Kidney (tissue), 22 donors: ENCODE measurements at places on chromosomes 12 and 14.
A peak's percentile ranks its signal among the peaks of the same experiment; 100 is the strongest.

- DNase-seq = no peak
Measured at GRCh38 chr14:36504771-36505175, 15.3 kb downstream of the NKX2-1 start.

DNA sequence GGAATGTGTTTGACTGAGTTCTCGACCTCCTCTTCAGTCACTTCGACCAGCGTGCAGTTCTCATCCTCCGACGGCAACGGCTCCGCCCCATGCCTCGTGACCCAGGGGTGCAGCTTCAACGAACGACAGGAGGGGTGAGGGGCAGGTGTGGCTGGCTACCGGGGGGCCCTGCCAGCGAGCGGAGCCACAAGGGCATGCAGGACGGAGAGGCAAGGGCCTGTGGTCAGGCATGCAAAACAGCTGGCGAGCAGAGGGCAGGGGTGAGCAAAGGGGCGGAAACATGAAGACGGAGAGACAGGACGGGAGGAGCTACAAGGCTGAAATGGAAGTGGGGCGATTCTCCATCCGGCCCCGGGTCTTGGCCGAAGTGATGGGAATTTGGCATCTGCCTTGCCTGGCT, 38.7 kb downstream of the P2RX4 start:
- DNase-seq = peak; percentile 73

DNA sequence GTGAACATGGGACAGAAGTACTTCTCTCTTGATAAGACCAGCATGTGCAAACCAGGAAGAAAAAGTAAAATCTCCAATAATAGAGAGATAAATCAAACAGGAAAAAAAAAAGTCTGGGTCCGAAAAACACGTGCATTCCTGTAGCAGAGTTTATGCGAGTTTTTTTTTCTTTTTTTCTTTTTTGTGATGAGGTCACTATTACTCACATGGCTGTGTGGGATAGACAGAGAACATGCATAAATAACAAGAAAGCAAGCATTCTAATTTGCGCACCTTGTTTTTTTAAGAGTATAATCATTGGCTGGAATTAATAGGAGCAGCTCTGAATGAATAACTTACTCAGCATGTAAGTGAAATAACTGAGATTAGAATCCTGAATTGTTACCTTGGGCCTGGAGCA, 91.9 kb upstream of the CPM start:
- DNase-seq = no peak

DNA sequence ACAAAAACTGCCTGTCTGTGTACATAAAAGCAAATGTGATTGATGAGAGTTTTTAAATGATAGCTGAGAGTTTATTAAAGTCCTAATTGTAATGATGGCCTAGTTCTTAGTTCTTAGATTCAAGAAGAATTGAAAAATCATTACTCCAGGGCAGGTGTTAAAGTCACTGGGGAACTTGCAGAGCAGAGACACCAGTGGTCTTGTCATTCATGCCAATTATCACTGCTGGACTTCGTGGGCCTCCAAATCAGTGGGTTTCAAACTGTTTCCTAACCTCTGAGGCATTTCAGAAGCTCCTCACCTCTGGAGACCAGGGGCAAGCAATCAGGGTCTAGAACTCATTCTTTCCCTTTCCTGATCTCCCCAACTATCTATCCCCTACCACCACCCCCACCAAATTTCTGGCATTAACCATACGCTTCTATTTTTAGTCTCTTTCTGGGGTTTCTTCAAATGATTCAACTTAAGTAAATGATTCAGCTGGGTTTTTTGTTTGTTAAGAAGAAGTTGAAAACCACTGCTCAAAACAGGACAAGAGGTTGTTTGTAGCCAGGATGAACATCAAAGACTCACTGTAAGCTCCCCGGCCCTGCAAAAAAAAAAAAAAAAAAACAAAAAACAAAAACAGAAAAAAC, 80.1 kb downstream of the CEP83 start:
- no peak for DNase-seq

DNA sequence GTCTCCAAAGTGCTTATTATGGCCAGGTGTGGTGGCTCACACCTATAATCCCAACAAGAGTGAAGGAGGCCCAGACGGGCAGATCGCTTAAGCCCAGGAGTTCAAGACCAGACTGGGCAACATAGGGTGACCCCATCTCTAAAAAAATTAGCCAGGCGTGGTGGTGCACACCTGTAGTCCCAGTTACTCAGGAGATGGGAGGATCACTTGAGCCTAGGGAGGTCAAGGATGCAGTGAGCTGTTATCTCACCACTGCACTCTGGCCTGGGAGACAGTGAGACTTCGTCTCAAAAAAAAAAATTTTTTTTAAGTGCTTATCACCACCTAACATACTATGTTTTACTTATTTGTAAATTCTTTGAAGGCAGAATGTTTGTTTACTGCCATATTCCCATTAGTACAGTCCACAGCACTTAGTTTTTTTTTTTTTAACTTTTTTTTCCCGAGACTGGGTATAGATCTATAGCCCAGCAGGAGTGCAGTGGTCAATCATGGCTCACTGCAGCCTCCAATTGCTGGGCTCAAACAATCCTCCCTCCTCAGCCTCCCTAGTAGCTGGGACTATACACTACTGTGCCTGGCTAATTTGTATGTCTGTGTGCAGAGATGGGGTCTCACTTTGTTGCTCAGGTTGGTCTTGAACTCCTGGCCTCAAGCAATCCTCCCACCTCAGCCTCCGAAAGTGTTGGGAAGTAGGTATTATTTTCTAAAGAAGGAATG, 4.7 kb upstream of the KANSL2 start:
- DNase-seq = no peak

DNA sequence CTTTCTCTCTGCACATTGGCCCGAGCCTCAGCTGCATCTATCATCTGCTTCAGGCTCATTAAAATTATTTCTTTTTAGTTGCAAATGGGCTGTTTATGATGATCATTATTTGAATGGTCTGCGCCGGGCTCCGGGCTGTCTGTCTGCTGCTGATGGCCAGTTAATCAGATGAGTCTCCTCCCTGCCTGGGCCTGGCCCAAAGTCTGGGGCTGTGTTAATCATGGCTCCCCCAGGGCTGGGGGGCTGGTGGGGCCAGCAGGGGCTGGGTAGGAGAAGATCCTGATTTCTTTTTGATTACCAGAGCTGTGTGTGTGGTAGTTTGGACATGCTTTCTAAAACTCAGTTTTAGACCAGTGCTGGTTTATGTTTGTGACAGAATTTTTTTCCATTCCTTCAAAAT, 159.1 kb downstream of the PHETA1 start:
- DNase-seq = no peak

DNA sequence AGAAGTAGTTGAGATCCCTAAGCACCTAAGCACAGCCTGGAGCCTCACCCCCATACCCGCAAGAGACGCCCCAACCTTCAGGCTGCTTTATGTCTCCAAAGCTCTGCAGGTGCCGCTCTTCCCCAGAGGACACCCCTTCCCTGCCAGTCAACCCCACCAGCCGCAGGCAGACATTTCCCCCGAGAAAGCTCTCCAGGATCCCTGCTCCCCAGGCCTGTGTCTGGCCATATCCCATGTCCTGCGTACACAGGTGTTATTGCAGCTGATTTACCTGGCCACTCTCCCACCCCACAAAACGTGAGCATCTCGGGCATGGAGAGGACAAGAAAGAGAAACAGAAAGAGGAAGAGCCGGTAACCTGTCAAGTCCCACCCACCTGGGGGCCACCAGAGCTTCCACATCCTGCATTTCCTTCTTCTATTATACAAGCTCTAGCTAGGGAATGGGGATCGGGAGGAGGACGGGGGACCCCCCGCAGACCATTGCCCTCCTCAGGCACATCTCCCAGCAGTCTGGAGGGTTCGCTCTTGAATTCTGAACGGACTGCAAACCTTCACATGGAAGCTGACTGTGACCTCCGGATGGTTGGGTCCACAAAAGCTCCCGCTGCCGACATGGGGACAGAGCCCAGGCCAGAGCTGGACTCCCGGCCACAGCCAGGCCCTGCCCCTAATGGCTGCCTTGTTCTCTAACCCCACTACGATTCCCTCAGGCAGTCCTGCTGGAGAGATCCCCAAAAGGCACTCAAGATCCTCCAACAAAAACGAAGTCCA, 17.6 kb downstream of the CCDC88C start:
- no peak for DNase-seq

GRCh38 chr12:31323391-31324115, 2.4 kb downstream of the SINHCAF start:
- peak; percentile 69 for DNase-seq

- peak; percentile 47 for DNase-seq
Measured at GRCh38 chr12:47987411-47988072, 16.7 kb downstream of the COL2A1 start.

GRCh38 chr12:63814146-63814772, 30.2 kb upstream of the SRGAP1 start:
- DNase-seq = no peak

GRCh38 chr12:22082190-22082701, 36.2 kb downstream of the CMAS start:
- DNase-seq = peak; percentile 68

- no peak for DNase-seq
Measured at GRCh38 chr14:42804141-42804540, 1197.5 kb downstream of the LRFN5 start.

DNA sequence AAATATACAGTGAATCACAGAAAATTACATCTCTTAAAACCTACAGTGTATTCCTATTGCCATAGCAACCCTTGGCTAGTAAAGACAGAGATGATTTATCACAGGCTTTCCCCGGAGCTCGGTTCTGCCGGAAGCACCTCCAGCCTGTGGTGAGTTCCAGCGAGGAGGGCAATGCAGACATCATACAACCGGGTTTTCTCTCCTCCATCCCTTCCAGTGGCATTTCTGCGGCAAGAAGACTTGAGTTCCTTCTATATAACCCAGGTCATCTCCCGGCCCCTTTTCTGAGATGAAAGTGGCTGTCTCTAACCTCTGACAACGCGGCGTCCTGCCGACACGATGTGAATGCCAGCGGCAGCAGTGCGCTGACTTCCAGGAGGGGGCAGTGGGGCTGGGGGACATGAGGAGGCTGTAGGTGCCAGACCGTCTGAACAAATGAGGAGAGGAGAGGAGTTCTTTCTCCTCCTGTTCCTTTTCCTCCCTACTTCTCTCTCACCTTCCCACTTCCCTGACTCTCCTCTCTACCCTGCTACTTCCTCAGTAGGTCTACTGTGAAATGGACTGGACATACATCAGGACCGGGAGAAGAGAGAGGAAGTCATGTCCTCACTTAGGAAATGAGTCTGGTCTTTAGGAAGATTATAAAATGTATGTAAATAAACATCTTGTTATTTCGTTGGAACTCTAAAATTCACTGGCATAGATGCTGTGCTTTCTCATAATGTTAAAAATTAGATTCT, 68.6 kb upstream of the MAX start:
- DNase-seq = peak; percentile 75

DNA sequence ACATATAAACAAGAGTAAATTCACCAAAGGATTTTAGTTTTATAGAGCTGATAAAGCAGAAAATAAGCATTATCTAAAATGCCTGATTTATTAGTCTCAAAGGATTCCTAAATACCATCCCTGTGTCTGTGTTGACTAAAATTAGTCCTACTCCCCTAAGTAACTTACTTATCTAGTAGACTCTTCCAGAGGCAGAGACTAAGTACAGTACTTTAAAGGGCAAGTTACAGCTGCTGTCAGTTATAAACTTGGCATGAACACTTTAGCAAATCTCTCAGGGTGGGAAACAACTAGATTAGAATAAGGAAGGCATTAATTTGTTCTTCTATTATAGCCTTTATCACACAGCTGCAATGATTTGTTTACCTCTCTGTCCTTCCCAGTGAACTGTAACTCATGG, 46.0 kb downstream of the ATP2B1 start:
- no peak for DNase-seq

GRCh38 chr14:105200074-105200473, 19.0 kb upstream of the NUDT14 start:
- DNase-seq = no peak

DNA sequence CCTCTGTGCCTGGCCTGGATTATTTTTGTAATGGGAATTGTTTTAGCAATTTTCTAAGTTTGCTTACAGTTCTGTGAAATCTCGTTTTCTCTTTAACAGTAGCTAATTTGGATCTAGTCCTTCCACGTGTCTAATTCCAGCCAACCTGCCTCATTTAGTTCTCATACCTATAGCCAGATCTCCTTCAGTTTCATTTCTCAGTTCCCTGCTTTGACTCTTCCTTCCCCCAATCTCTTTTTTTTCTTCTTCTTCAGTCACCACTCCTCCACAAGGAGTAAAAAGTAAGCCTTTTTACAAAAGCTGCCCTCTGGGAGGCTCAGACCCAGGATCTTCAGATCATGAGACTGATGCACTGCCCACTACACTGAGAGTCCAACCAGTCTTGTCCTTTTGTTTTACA, 1.4 kb downstream of the THTPA start:
- no peak for DNase-seq

- no peak for DNase-seq
Measured at GRCh38 chr14:64401949-64402348, 13.8 kb downstream of the MTHFD1 start.

DNA sequence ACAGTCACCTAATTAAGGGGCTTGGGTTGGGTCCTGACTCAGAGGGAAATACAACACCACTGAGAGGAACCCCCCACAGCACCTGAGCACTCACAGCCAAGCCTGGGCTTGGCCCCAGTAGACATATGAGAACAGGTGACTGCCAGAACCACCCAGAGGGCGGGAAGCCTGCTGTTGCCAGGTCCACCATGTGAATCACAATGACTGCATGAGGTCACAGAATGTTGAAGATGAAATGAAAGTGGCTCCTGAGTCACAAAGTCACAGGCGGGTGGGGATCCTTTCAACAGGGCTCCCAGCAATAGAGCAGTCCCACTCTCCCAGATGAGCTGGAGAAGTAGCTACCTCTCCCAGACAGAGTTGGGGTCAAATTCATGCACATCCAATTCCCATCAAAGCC, at the start of gene LRRC74A:
Gene LRRC74A, plus strand, starts transcription at position 287 of the 400 bp plus-strand sequence. CDS start 290 bp downstream, outside the sequence.
- no peak for DNase-seq

GRCh38 chr14:105478398-105479251, 4.0 kb downstream of the CRIP2 start:
- peak; percentile 50 for DNase-seq

GRCh38 chr12:66118240-66118891, 12.2 kb downstream of the LLPH start:
- DNase-seq = no peak

- no peak for DNase-seq
Measured at GRCh38 chr14:89624500-89625156, 207.6 kb upstream of the FOXN3 start.

- no peak for DNase-seq
Measured at GRCh38 chr12:25818596-25819390, 139.7 kb upstream of the RASSF8 start.

- DNase-seq = no peak
Measured at GRCh38 chr14:105617201-105617777, 90.9 kb downstream of the TMEM121 start.

- no peak for DNase-seq
Measured at GRCh38 chr12:53486736-53487487, 12.3 kb downstream of the MAP3K12 start.

DNA sequence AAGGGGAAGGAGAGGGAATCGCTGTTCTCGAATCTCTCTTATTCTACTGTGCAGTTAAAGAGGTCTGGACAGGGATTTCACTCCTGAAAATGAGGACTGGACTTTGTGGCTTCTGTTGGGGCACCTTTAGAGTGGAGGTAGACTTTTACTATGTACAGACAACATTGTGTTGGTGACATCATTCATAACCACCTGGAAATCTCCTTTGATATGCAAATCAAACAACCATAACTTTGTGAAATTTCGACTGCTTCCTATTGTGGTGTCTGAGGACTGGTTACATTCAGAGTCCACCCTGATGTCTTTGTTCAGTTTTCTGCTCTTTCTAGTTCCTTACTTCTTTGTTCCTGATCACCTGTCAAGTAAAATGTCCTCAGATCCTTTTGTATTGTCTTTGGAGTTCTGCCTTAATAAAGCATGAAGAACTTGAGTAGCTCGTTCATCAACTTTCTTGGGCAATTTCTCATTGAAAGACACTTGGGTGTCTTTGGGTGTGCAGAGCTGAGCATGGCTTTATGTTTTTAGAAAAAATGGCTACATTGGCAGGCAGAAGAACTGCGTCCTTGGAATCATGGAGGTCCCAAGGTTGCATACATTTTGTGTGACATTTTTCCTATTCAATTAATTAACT, 29.8 kb downstream of the LRRK2 start:
- no peak for DNase-seq
